ENCODE measurements at places on chromosomes 2 and 18. TPM values are rescaled to one million over a fixed set of nuclear protein-coding genes. Genes with fewer than 3 reads are reported as not detected.
A peak's percentile ranks its signal among the peaks of the same experiment; 100 is the strongest.

Gene TNFRSF11A
- 89.9 TPM for total RNA-seq

GRCh38 chr2:24183366-24184069, 8.7 kb downstream of the FAM228A start:
- no peaks in the 10 kb centered on the region for H3K36me3 ChIP-seq
- no peak overlapping the region for H3K27ac ChIP-seq
- H3K4me1 ChIP-seq: peaks cover 3% of the 10 kb centered on the region
- no peaks in the 10 kb centered on the region for H3K27me3 ChIP-seq
- no peak overlapping the region for H3K4me3 ChIP-seq
- DNase-seq: no peak

DNA sequence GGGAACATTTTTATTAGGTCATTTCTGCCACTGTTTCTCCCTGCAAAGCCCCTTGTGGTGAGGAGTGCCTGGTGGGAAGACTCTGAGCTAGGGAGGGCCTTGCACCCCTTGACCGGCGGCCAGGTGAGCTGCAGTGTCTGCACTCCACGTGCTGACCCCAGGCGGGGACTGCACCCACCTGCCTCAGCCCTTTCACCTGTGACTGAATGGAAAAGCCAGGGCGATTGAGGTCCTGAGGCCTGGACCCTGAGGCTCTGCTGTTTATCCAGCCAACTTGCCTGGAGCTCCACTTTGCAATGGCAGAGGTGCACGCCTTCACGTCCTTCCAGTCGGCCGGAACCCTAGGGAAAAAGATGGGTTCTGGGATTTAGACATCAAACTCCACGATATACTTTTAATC, 53.1 kb downstream of the TMEM18 start:
- H3K36me3 ChIP-seq: no peaks in the 10 kb centered on the region
- H3K4me1 ChIP-seq: no peaks in the 10 kb centered on the region
- no peak overlapping the region for H3K27ac ChIP-seq
- DNase-seq: no peak
- H3K4me3 ChIP-seq: no peak overlapping the region

DNA sequence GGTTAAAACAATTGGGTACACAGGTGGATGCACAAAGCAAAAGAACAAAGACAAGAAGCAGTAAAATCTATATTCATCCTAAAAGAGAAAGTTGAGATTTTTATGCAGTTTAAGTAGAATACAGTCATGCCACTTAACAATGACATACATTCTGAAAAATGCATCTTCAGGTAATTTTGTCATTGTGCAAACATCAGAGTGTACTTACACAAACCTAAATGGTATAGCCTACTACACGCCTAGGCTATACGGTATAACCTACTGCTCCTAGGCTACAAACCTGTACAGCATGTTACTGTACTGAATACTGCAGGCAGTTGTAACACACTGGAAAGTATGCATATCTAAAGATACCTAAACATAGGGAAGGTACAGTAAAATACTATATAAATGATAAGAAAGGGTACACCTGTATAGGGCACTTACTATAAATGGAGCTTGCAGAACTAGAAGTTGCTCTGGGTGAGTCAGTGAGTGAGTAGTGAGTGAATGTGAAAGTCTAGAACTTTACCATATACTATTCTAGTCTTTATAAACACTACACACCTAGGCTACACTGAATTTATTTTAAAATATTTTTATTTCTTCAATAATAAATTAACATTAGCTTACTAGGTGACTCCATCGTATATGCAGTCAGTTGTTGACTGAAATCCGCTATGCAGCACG, 132.9 kb downstream of the BARD1 start:
- no peak overlapping the region for H3K4me3 ChIP-seq
- no peak for DNase-seq
- H3K4me1 ChIP-seq: peaks cover 4% of the 10 kb centered on the region
- no peak overlapping the region for H3K27ac ChIP-seq
- no peaks in the 10 kb centered on the region for H3K27me3 ChIP-seq

GRCh38 chr2:129876541-129876940, 102.9 kb upstream of the RAB6C start:
- H3K4me3 ChIP-seq: peak overlapping the region; percentile 48
- H3K4me1 ChIP-seq: no peaks in the 10 kb centered on the region
- no peak for DNase-seq
- H3K36me3 ChIP-seq: no peaks in the 10 kb centered on the region
